ENCODE measurements at places on chromosomes 1 and 21.
A peak's percentile ranks its signal among the peaks of the same experiment; 100 is the strongest.

DNA sequence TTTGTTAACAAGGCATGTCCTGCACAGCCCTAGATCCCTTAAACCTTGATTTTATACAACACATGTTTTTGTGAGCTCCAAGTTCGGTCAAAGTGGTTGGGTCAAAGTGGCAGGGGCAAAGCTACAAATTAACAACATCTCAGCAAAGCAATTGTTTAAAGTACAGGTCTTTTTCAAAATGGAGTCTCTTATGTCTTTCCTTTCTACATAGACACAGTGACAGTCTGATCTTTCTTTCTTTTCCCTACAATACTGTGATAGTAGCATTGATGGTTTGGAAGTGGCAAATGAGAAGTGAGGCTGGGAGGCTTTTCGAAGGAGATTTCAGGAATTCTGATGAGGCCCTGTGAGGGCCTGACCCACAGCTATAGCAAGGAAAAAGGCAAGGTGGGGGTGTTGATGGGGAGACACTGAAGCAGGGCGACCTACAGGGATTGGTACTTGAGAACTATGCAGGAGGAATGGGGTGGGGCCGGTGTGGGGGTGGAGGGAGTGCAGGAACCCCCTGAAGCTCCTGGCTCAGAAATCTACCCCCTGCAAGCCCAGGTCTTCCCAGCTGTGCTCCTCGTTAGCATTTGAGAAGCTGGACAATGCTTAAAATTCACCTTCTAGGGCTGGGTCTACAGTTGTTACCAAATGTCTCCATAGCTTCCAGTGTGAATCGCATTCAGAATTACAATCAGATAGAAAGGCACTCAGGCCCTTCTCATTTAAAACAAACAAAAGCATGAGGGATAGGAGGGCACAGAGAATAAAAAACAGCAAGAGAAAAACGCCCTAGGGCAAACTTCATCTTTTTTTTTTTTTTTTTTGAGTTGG lies 102.6 kb upstream of the PPM1J start:
- no peak for DNase-seq

DNA sequence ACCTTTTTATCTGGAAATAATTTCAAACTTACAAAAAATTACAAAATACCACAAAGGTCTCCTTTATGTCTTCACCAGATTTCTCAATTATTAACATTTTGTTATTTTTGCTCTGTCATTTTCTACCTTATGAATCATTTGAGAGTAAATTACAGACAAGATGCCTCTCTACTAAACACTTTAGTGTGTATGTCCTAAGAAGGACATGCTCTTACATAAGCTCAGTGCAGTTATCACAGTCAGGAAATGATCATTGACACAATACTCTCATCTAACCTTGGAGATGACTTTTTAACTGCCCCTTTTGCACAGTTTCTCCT lies 378.9 kb upstream of the RUNX1 start:
- DNase-seq: peak; percentile 29

DNA sequence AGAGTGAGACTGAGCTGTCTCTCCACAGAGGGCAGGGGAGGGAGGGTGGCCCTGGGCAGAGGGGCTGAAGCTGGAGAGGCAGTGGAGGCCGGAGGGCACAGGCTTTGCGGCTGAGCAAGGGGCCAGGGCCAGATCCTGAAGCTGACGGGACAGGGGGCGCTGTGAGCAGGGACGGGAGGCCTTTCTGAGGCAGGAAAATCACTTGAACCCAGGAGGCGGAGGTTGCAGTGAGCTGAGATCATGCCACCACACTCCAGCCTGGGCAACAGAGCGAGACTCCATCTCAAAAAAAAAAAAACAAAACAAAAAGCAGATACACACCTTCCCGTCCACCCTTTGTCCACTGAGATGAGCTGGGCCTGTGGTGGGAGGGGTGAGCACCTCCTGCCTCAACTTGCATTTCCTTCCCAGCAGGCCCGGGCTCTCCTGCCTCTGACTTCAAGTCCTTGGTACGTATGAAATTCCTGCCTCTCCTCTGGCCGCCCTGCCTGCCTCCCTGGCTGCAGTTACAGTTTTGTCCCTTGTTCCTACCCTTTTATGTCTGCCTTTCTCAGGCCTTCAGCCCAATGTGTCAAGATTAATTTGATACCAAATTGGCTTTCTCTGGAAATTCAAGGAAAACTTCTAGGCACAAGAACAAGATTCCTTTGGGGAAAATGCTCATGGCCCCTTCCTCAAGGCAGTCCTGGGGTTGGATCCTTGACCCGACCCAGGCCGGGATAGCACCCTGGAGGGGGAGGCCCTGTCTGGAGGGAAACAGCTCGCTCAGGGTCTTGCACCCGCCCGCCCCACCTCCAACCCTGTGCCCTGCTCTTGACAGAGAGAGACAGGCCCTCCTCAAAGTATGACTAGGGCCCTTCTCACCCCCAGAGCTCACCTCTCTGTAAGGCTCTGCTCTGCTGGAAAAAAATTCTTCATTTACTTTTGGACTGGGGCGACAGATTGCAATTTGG lies 11.2 kb upstream of the ADAMTSL4 start:
- DNase-seq: peak; percentile 52

GRCh38 chr1:53548031-53548491 lies 88.9 kb downstream of the DMRTB1 start:
- no peak for DNase-seq

DNA sequence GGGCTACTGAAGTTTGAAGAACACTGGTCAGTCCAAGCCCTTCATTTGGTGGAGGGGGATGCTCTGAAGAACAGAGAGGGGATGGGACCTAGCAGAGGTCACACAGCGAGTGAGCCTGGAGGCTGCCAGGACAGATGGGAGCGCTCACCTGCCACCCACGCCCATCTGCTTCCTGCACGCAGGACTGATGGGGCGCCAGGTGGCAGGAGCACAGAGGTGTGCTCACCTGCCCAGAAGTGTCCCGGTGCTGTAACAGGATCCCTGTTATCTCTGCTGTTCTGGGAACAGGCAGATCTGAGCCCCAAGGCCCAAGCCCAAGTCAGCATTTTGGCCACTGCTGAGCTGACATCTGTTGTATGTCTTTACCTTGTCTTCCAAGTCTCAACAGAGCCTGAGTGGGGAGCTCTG lies 40.5 kb downstream of the EPHB2 start:
- no peak for DNase-seq

DNA sequence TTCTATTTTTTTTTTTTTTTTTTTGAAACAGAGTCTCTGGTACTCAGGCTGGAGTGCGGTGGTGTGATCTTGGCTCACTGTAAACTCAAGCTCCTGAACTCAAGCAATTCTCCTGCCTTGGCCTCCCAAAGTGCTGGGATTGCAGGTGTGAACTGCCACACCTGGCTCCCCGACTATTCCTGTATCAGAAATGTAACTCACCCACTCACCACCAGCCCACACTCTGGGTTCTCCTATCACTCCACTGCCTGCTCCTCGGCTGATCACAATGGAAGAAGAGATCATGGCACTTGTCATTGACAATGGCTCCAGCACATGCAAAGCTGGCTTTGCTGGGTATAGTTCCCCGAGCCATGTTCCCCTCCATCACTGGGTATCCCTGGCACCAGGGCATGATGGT lies 15.9 kb downstream of the RABIF start:
- no peak for DNase-seq

DNA sequence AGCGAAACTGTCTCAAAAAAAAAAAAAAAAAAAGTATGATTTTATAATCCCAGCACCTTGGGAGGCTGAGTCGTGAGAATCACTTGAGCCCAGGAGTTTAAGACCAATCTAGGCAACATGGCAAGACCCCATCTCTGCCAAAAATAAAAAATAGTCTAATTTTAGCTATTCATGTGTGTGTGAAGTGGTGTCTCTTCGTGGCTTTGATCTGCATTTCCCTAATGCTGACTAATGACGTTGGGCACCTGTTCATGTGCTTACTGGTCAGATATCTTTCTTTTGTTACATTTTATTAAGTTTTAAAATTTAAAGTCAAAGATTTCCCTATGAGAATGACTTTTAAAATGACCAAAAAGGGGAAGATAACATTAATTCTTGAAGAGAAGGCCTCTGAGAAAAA lies 31.0 kb downstream of the PSEN2 start:
- no peak for DNase-seq

GRCh38 chr1:80910426-80910825 lies 890.3 kb upstream of the ADGRL2 start:
- DNase-seq: no peak

- no peak for DNase-seq
These were observed 12.6 kb upstream of the LMNA start for GRCh38 chr1:156101880-156102279.

DNA sequence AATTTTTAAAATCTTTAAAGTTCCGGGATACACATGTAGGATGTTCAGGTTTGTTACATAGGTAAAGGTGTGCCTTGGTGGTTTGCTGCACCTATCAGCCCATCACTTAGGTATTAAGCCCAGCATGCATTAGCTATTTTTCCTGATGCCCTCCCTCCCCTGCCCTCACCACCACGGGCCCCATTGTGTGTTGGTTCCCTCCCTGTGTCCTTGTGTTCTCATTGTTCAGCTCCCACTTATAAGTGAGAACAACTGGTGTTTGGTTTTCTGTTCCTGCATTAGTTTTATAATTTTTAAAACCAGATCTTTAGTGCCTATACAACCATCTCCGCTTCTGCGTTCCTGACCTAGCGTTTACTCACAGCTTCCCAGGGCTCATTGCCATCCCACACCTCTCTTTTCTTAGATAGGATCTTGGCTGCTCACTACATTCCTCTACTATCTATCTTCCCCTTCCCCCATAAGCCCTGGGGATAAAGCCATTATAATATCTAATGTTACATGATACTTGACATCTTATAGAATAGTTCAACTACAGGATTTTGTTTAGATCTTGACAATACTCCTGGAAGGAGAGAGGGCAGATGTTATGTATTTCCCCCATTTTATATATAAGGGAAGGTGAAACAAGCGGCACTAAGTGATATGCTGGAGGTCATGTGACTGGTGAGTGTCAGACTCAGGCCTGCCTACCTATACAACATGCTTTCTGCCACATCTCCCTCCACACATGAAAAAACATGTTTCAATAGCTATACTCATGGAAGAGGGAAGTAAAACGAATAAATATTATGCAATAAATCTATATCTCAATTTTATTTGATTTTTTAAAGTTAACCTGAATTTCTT lies 52.3 kb upstream of the DNAJC6 start:
- DNase-seq: no peak

GRCh38 chr21:34351786-34352241 lies 12.0 kb upstream of the KCNE2 start:
- no peak for DNase-seq

GRCh38 chr1:15308135-15308534 lies 61.1 kb downstream of the FHAD1 start:
- DNase-seq: no peak

DNA sequence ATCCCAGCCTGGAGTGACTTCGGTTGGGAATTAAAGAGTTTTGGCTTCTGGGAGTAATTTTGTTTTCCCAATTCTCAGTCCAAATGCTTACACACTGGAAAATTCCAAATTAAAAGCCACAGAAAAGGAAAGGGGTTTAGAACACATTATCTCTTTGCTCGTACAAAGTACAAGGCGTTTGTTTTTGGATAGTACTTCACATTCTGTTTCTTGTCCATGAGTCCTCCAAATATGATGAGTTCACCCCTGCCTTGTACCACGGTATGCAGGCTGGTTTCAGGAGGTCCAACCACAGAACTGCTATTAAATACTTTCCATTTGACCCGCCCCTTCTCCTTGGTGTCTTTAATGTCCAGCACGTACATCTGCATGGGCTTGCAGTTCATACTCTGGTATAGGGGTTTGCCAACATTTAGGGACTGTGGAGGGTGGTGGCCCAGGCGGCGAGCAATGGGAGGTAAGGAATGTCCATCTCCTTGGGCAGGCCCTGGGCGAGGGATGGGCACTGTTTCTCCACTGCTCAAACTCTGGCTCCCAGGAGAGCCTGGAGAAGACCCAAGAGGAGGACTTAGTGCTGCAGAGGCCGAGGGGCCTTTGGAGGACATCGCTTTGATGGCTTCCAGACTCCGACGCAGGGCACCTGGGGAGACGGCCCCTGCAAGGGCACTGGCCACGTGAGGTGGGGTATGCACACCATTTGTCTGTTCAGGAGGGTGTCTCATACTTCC lies 13.7 kb upstream of the CPLANE2 start:
- DNase-seq: no peak

DNA sequence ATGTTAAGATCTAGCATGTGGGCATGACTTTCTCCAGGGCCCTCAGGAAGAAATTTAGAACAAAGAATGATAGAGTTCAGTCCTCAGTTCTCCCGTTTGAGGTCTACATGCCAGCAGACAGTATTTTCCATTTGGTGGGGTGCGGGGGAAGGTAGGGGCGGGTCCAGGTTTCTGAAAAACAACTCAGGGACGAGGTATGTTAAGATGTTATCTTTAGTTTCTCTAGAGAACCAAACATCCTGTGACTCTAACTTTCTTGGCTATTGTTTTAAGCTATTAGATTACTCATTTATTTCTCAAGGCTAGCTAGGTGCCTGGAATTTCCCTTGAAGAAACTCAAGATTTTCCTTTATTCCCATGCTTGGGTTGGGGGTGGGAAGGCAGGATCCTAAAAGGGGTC lies 42.3 kb upstream of the SYT14 start:
- DNase-seq: no peak

- no peak for DNase-seq
These were observed 131.7 kb downstream of the BRINP2 start for GRCh38 chr1:177302357-177303044.

- DNase-seq: no peak
These were observed 956 bp upstream of the SCAF4 start for GRCh38 chr21:31732597-31733550.

- DNase-seq: no peak
These were observed 40.1 kb upstream of the PUM1 start for GRCh38 chr1:31105646-31106045.

DNA sequence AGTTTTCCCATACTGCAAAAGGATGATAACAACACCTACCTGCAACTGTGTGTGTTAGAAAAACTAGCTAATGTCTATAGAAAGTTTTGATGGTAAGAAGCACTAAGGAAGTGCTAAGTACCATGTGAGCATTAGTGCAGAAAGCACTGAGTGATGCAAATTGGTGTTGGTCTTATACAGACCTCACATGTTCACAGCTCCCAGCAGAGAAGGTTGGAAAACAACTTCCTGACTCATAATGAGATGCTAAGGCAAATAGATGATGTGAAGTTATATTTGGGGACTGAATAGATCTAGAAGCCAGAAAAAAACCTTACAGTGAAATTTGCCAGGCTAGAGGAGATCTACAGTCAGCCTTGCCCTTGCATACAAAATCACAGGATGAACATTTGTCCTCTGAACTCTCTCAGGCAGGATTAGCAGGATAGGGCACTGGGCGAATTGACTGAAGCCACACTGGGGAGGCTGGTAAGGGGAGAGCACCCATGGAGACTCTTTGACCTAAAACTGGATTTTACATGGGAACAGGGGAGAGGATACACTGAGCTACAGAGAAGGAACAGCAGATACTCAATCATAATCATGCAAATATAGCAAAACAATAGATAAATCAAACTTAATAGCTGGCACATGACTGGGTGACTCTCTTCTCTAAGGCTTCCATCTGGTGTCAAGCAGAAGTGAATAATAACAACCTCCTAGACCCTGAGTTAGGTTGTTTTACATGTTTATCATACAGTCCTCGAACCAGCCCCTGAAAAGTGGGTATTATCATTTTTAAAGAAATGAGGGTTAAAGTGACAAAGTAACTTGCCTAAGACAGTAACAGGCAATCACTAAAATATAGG lies 61.3 kb downstream of the ASTN1 start:
- no peak for DNase-seq
